ENCODE measurements at places on chromosomes 12 and 14.
A peak's percentile ranks its signal among the peaks of the same experiment; 100 is the strongest.

- DNase-seq: no peak
Measured at GRCh38 chr12:132228476-132229192, 84.4 kb downstream of the NOC4L start.

- DNase-seq: no peak
Measured at GRCh38 chr12:79020106-79020505, 155.5 kb downstream of the SYT1 start.

- DNase-seq: no peak
Measured at GRCh38 chr12:23750923-23751322, 198.5 kb downstream of the SOX5 start.

DNA sequence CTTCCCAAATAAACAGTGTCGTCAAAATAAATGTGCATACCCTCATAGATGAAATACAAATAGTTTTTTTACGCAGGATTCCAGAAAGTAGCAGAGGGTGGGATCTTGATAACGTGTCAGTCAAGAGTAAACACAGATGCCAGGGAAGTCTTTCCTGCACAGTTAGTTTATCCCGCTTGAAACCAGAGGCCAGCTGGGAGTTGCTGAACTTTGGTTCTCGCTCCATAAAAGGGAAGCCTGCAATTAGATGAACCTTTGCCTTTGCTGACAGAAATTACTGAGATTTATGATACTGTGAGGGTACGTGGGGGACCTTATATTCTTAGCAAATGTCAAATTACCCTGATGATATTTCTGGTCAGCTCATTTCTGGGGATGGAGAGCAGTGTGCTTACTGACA is 18.9 kb downstream of the FAR2 start:
- no peak for DNase-seq

- peak; percentile 96 for DNase-seq
Measured at GRCh38 chr12:124512667-124513296, 54.6 kb downstream of the NCOR2 start.

DNA sequence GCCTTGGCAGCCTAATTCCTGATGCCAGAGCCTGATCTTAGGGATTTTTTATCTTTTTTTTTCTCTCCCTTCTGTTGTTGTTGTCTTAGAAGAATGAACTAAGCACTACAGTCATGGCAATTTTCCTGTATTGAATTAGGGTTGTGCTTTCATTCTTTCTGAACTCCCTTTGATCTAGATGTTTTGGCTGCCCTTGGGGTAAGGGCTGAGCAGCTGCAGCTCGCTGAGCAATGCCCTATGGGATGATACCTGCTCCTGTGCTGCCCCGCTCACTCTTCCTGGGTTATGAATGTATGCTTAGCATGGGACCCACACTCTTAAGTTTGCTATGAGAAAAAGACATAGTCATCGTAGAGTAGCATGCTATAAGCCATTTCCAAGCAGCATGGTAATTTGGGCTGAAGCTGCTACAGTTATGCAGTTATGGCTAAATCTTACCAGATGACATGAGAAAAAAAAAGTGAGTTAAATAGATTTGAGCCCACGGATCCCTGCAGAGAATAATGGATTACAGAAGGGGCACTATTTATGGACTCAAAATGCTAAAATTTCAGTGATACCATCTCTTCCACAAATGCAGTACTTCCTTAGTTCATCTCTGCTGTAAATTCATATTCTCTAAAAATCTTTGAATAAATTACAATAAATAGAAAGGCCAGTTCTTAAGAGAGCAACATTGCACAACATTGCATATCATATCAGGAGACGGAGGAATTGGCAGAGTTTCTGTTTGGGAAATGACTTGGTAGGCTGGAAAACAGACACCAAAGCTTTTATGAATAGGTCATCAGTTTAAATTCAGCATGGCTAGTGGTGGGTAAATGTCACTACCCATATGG is 79.2 kb upstream of the PTHLH start:
- DNase-seq: no peak

- DNase-seq: no peak
Measured at GRCh38 chr12:53766881-53767280, 15.1 kb upstream of the CISTR start.

DNA sequence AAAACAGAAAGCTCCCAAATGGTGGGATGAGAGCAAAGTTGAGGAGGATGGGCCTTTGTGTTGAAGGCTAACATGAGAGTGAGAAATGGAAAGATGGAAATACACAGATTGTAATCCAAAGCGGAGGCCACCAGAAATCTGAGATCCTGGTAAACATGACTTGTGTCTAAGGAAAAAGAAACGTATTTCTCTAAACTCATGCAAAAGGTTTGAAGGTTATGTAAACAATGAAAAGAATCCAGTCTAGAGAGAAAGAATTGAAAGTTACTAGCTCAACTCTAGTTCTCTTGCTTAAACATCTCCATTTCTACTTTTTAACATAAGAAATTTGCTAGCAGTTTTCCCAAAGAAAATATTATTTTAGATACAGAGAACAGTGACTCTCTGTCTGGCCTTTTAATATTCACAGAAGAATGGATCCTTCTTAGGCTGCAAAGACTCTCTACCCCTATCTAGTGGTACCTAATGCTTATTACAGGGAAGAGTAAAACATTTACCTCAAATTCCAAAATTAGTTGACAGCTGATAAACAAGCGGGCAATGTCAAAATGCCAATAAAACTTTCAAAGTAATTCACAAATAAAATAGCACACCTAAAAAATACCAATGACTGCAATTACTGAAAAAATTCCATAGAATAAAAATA is 75.8 kb upstream of the SOX5 start:
- no peak for DNase-seq

DNA sequence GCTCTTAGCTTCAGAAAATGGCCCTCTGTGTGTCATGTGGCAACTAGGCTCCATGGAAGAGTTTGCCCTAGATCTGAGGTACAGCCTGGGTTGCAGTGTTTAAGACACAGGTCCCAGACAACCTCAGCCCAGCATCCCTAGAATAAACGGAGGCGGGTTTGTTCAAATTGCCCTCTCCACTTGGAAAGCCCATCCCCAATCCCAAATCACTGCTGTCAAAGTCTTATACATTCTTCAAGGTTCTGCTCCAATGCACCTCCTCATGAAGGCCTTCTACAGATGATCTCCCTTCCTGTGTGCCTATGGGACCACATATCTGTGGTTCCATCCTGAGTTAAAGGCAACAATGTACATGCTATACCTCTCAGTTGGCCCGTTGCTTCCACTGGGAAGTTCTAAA is 289.8 kb downstream of the DPF3 start:
- no peak for DNase-seq

GRCh38 chr14:51304941-51305340 is 64.9 kb downstream of the TMX1 start:
- no peak for DNase-seq

DNA sequence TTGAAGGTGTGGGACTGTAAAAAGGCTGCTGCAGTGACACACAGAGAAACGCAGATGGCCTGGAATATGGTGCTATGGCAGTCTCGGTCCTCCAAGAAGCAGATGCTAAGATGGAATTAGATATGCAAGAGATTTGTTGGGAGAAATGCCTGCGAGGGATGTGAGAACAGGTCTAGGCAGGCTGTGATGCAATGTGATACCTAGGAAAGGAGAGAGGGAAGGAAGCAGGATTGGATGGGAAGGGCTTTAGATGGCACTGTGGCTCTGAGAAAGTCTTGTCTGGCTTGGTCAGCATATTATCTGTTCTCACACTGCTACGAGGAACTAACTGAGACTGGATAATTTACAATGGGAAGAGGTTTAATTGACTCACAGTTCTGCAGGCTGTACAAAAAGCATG is 374.4 kb downstream of the BCAT1 start:
- DNase-seq: no peak

- no peak for DNase-seq
Measured at GRCh38 chr12:24586293-24586692, 362.6 kb downstream of the BCAT1 start.

DNA sequence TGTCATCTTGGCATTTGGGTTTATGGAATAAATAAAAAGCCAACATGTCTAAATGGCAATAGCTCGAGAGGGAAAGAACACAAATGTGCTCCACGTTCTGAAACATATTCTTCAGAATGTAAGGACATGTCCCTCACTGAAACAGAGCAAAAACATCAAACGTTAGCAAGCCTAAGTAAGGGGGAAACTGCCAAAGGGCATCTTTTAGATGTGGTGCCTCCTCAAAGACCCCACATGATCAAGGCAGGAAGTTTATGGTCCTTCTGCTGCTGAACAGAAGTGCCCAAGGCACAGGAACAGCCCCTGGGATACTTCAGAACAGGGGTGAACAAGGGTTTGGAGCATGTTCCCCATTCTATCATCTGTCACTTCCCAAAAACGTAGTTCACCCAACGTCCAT is 227.0 kb downstream of the ANO2 start:
- no peak for DNase-seq

GRCh38 chr12:63276537-63277365 is 125.8 kb upstream of the AVPR1A start:
- DNase-seq: no peak

GRCh38 chr12:6047249-6048237 is 76.9 kb downstream of the VWF start:
- DNase-seq: no peak

DNA sequence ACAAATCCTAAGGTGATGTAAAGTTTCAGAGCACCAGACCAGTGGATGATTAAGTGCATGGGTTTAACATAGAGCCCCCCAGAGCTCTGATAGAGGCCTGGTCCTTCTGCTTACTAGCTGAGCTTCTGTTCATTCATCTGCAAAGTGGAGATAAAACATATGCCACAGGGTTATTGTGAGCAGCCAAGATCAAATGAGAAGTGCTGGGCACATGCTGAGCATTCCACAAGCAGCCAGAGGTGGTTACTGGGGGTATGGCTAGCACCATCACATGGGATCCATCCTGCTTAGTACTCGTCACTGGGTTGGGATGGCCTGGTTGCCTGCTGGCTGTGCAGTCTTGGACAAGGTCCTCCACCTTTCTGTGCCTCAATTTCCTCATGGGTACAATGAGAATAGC is 18.0 kb upstream of the SMUG1 start:
- DNase-seq: no peak

GRCh38 chr12:92570056-92570753 is 132.6 kb upstream of the PLEKHG7 start:
- DNase-seq: peak; percentile 84

DNA sequence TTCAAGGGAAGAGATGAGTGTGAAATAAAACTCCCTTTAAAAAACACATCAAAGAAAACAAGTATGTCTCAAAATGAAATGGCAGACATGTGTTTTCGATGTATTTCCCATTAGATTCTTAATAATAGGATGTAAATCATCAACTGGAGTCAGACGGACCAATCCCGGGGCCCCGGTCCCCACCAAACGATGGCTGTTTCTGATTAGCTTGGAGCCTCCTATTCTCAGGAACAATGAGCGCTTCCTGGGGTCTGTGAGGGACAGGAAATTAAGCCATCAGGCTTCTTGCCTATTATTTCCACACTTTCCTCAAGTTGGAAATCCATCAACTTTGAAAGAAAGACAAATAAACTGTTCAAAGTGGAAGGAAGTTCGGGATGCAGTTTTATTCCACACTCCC is 179.4 kb downstream of the EFCAB11 start:
- no peak for DNase-seq

- DNase-seq: no peak
Measured at GRCh38 chr14:55157080-55157479, 28.0 kb downstream of the LGALS3 start.

DNA sequence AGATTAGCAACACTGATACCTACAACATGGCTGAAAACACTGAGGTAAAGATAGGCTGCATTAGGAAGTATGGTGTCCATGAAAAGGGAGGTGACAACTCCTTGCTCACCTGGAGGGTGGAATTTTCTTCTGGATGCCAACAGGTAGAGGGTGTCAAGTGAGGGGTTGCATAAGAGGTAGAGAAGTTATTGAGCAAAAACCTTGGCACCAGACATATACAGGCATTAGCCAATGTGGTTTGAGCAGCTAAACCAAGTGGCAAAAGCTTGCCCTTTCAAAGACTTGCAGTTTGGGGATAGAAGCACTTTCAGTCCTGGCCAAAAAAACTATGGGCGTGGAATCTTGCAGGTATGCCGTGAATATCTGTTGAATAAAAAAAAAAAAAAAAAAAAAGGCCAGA is 3.8 kb downstream of the RITA1 start:
- no peak for DNase-seq

DNA sequence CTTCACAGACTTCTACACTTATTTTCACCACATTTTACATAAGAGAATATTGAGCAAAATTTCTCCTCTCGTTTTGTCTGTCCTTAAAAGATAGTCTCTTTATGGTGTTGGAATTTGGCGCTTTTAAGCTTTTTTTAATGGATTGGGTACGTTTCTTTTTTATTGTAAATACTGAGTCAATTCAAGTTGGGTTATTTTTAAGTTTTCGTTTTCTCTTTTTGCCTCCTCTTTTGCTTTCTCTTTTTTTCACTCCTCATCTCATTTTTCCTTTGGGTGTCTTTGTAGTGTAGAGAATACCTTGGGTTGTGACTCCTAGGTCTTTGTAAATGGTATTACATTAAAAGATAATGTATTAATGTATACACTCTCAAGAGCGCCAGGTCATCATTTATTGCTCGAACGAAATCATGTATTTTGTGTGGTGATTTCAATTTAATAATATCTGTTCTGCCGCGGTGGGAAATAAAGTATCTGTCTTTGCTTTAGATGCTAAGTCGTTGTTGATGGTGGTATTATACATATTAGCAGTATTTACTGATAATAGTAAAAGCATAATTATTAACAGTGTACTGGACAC is 845 bp downstream of the TMX1 start:
- no peak for DNase-seq

- DNase-seq: peak; percentile 35
Measured at GRCh38 chr12:111606767-111607230, 7.7 kb upstream of the ATXN2 start.

DNA sequence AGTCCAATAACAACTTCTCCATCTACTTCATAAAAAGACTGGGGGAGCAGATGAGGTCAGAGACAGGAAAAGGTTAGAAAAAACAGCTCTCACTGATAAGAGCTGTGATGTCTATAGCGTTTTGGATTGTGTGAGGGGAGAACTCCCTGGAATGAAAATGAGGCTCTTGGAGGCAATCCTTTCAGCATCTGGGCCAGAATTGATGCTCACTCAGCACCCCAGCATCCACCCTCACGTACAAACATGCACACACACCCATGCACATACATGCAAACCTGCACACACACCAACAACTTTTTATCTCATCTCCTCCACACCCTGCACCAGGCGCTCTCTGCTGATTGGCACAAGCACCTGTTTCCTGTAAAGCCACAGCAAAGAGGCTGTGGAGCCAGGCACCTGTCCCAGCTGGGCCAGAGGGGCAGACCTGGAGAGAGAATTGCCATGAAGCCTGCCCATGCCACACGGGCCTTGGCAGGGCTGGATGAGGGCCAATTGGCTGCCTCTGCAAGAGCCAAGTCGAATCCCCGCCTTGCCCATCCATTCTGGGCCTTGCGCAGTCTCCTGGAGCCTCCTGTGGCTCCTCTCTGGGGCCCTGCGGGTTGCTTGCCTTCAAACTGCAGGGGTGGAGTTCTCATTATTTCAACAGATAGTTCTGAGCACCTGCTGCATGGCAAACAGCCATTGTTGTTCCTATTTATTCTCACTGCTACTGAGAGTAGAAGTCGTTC is 53.1 kb downstream of the SYNE3 start:
- no peak for DNase-seq

All from globus pallidus (tissue), 1 donor.